ENCODE measurements at places on chromosomes 4 and X.

- DNase-seq, result no peak
Observed at GRCh38 chr4:16250661-16251365, 24.5 kb upstream of the TAPT1 start.

DNA sequence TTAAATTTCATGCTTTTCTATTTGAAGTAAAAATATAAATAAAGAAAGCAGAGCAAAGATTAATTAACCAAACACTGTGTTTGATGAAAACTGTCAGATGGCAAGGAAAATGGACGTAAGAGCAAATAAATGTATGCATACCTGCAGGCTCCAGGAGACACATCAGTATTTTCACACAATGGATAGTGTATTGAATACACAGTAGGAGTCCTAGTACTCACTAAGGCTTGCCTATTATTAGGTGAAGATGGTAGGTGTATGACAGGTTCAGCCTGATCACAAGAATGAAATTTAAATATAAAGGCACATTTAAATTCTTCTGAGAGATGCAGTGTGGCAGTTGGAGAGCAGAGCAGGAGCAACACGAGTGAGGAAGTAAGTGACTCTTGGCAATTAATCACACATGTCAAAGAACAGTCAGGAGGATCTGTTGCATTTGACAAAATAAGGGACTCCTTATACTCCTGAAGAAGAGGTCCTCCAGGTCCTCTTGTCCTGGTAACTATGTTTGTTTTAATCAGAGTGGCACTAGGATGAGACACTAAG, 106.0 kb upstream of the NDST4 start:
- DNase-seq, result peak; percentile 26

- DNase-seq, result peak; percentile 91
Observed at GRCh38 chr4:15479089-15479912, 9.6 kb downstream of the CC2D2A start.

DNA sequence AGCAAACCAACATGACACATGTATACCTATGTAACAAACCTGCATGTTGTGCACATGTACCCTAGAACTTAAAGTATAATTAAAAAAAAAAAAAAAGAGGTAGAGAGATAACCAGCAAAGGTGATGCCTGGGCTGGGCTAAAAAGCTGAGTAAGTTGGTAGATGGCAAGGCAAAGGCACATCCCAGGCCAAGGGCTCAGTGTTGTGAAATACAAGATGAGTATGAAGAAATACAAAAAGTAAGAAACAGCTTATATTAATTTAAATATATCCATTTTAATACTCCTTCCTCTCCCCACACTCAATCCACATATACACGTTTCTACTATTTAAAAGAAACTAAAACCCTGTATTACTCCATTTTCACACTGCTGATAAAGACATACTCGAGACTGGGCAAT, 25.8 kb downstream of the TEC start:
- no peak for DNase-seq

DNA sequence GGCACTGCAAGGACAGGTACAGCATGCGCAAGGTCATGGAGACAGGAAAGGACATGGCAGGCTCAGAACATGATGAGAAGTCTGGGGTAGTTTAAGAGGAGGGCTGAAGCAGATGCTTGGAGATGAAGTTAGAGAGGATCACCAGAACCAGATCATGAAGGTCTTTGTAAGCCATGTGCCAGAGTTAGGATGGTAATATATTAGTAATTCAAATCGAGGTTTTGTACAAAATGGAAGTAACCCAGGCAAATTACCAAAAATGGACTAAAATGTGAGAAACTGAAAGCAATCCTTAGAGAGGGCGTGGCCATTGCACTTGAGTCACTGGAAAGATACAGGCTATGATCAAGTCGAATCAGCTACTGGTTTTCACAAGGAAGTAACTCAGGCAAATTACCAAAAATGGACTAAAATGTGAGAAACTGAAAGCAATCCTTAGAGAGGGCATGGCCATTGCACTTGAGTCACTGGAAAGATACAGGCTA, 13.5 kb downstream of the RXFP1 start:
- no peak for DNase-seq

DNA sequence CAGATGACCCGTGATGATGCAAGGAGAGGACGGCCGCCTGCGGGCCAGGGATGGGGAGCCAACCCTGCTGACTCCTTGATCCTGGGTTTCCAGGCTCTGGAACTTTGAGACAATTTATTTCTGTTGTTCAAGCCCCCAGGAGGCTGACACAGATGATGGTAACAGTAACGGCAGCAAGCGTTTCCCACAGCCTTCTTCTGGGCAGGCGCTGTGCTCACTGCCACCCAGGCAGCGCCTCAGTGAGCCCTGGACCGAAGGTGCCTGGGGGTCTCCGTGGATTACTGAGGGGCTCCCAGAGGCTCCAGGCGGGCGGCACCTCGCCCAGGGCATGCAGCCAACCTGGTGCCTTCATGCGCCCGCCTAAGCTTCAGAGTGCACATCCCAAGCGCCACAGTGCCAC, 103.9 kb upstream of the AFAP1 start:
- DNase-seq, result no peak

GRCh38 chr4:183691006-183691405, 31.9 kb downstream of the TRAPPC11 start:
- DNase-seq, result no peak

DNA sequence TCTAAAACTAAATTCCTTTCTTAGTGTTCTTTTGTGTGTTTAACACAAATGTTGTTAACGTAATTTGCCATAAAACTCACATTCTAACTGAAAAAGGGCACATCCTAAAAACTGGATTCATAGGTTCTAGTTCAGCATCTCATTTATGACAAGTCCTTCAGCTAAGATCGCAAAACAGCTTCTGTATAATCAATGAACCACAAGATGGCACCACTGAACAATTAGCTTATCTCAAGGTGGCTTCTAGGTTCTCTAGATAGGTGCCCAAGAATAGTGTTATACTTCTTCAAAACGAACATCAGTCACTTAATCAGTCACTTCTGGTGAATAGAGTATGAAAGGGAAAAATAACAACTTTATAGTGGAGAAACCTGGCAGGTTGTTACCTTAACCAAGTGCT, 54.3 kb downstream of the NRK start:
- peak; percentile 3 for DNase-seq

GRCh38 chr4:5827108-5828004, 65.5 kb downstream of the CRMP1 start:
- peak; percentile 78 for DNase-seq

GRCh38 chr4:37885496-37885895, 5.4 kb upstream of the TBC1D1 start:
- no peak for DNase-seq

GRCh38 chrX:12702509-12703091, 88.6 kb upstream of the PRPS2 start:
- DNase-seq, result peak; percentile 0

DNA sequence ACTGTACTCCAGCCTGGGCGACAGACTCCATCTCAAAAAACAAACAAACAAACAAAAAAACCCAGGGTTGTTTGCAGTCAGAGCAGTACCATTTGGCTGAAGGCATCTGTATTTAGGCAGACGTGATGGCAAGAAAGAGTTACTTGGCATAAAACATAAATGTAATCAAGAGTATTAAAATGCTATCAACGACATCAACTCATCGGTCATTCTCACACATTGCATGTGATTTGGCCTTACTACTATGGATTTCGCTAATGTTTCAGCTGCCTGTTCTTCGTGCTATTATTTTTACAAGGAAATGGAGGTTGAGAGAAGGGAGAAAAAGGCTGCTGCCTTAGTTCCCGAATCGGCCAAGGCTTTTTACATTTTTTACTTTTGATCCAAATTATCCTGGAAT, 15.5 kb upstream of the SMARCA5 start:
- DNase-seq, result no peak

- DNase-seq, result no peak
Observed at GRCh38 chr4:24763631-24764297, 31.6 kb upstream of the SOD3 start.

DNA sequence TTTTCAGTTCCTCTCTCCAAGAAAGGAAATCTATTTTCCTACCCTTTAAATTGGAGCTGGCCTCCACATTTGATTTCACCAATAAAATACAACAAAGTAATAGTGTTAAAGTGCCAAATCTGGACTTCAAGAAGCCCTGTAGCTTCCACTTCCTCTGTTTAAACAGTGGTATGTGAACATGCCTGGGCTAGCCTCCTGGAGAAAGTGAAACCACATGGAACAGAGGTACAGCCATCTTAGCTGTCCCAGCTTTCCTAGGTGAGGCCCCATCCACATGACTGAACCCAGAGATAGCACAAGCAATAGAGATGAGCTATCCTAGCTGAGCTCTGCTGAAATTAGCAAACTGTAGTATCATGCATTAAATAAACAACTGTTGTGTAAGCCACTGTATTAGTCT, 131.8 kb upstream of the VCX start:
- DNase-seq, result no peak

GRCh38 chr4:4420421-4420820, 33.5 kb downstream of the NSG1 start:
- DNase-seq, result no peak

- DNase-seq, result no peak
Observed at GRCh38 chr4:17134100-17134499, 235.7 kb upstream of the LDB2 start.

DNA sequence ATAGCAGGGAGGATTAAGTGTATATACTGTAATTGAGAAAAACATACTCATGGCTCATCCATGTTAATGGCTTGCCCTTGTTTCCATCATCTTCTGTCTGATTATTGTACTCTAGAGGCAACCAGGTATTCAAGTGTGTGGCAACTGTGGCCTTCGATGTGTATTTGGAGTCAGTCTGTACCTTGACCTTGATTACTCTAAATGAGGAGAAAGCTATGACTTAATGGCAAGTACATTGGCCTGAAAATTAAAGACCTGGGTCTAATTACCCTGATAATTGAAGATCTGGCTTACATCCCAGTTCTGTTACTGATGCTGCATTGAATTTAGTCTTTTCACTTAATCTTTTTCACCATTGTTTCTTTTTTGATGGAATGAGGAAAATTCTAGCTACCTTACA, 409.2 kb downstream of the CCSER1 start:
- DNase-seq, result no peak

DNA sequence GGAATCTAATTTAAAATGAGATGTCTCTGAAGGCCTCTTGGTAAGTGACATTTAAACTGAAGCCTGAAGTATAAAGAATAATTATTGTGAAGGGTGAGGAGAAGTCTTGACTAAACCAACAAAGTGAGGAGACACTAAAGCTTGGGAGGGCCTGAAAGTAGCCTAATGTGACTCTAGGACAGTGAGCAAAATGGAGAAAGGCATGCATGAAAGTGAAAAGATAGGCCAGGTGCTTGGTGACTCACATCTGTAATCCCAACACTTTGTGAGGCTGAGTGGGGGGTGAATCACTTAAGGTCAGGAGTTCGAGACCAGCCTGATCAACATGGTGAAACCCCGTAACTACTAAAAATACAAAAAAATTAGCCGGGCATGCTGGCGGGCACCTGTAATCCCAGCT, 46.9 kb upstream of the SMARCAD1 start:
- DNase-seq, result no peak

- no peak for DNase-seq
Observed at GRCh38 chr4:114599903-114600552, 1.4 kb downstream of the UGT8 start.

DNA sequence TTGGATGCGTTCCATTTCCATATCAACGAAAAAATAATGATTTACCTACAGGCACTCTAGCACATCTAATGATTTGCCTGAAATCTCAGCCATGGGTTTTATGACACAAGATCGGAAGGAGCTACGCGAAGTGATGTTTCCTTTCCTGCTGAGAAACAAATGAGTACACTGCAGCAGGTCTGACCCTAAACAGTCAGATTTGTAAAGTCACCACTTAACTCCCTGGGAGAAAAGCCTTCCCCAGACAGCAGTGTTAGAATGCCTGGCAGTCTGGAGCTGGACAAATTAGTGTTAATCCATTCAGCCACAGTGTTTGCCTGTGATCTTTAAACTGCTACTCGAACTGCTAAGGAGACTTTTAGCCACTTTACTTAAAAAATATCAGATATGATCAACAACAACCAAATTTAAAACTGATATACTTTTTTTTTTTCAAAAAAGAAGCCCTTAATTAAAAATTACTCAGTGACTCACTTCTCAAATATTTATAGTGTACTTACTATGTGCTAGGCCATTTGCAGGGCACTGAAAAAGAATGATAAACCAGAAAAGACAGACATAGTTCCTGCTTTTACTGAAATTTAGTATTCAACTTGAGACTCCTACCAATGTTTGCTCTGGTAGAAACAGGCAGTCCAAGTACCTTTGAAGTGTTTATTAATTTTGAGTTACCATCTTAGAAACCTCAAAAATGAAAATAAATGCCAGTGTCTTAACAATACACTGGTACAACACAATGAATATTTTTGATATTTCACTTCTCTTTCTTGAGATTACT, 104.5 kb downstream of the SHISA3 start:
- no peak for DNase-seq

GRCh38 chr4:189255636-189256035, 685.0 kb upstream of the FRG1 start:
- no peak for DNase-seq

DNA sequence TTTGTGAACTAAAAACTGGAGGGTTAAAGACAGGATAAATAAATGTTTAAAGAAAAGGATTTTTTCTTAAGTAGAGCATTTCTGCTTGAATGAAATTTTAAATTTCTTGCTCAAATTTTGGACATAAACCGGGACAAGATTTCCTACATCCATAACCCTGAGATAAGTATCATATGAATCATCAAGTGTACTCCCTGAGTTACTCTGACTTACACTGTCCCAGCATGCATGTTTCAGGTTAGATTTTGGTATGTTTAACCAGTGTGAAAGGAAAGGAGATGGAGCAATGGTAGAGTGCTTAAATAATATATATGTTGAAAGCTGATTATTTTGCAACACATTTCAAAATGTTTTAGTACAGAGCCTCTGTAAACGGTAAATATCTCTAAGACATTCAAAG, 175.2 kb downstream of the ADGRL3 start:
- DNase-seq, result no peak

- DNase-seq, result peak; percentile 48
Observed at GRCh38 chr4:146520896-146521540, 722 bp downstream of the SLC10A7 start.

DNA sequence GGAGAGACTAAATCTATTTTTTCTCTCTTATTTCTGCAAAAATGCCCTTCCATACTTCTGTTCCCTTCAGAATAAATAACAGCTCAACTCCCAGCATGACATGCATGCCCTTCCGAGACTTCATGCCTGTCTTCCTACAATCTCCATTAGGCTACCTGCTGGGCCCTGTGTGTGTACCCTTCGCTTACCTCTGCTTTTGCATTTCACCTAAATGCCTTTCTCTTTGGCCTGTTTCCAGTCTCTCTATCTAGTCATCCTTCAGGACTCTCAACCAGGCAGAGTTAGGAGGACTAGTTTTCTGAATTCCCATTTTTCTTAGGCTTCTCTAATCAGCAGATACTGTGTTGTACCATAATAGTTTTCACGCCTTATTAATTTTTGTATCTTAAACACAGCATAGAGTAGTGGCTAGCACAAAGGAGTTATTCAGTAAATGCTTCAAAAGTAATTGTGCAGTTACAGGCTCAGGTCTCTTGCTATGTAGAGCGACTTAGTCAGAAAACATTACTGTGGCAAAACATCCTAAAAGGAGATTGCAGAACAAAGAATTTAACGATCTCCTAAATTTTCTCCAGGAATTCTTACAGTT, 20.5 kb downstream of the SEPTIN11 start:
- DNase-seq, result no peak

GRCh38 chr4:128831531-128832242, 22.2 kb downstream of the JADE1 start:
- no peak for DNase-seq

Measured in Kasumi-1 (cell line).